T-helper 9 cell (primary cell): ENCODE measurements at places on chromosomes 2 and 18.

DNA sequence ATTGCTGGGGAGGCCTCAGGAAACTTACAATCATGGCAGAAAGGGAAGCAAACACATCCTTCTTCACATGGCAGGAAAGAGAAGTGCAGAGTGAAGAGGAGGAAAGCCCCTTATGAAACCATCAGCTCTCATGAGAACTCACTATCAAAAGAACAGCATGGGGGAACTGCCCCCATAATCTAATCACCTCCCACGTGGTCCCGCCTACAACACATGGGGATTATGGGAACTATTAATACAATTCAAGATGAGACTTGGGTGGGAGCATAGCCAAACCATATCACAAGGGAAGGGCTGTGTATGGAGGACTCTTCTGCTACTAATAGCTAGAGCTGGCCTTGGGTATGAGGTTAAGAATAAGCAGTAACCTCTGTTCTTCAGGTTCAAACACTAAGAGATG is 8.8 kb upstream of the SETBP1 start:
- no peak for DNase-seq

DNA sequence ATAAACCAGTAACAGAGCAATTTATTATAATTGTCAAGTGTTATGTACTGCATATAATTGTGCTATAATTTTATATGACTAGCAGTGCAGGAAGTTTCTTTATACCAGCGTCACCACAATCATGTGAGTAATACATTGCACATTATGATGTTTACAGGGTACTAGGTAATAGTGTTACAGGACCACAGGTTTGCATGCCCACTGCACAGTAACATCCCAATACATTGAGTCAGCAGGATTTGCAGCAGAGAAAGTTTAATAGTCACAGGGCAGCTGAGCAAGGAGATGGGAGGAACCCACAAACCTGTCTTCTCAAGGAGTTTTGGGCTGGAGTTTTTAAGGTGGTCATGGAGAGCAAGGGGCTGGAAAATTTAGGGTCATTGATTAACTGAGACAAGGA is 1042.9 kb upstream of the ACVR2A start:
- no peak for DNase-seq

DNA sequence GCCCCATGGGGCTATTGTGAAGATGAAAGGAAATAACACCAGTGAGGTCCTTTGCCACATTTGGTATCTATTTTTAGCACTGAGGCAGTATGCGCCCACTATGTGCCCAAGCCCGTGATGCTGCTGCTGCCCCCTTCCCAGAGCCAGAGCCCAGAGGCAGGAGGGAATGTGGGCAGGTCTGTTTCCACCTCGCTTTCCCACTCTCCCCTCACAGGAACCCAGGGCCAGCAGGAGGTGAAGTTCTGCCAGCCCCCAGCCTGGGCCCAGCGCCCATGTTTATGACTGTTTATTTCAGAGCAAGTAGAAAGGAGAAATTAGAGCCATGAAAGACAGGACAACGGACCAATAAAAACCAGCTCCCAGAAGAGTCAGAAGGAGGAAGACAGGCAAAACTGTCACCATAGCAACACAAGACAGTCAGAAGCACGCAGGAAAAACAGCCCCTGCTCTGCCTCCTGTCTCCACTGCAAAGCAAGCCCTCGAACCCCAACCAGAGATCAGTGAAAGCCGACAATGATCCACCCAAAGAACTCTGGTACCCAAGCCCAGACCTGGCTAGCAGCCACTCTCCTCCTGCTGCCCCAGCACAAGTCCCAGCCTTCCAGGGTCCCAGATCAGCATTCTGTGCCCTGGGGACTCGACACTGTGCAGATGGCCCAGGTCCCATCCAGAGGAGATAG is 1.4 kb downstream of the CYRIA start:
- DNase-seq: no peak

DNA sequence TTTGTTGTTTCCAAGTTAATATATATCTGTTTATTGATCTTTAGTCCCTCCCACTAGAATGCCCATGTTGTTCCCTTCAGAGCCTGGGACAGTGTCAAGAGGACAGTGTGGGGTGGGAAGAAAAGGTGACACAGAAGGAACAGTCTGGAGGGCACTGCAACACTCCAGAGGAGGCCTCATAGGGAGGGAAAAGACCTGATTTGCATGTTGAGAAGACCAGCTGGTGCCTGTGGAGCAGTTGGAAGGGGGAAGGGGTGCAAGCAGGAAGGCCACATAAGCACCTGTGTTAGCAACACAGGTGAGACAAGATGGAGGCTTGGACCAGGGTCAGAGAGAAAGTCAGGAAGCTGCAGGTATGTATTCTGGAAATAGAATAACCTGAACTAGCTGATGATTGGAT is 48.1 kb upstream of the FHOD3 start:
- DNase-seq: no peak

DNA sequence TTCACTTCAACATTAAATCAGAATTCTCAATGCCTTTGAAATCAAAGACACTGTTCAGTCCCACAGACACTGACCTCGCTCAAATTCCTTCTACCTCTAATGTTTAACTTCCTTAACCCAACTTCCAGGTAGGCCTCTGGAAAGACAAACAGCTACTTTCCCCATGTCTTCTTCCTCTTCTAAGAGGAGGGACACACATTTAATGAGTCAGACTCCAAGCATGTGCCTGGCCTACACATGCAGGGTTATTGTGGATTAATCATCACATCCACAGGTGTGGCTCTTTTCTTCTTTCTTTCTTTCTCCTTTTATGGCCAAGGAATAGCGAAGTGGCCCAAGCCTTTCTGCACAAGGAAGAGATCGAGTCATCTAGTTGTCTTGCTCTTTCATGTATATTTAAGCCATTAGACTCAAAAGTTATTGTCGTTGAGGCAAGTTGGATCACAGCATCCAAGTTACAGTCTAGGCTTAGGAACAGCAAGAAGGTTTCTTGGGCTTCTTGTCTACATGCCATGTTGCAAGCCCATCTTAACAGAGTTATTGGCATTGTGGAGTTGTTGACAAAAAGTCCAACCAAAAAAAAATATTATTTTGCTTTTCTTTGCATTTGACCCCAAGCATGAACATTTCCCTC is 387.8 kb downstream of the IRS1 start:
- no peak for DNase-seq

- DNase-seq: no peak
Measured at GRCh38 chr2:37748541-37748940, 77.1 kb upstream of the CDC42EP3 start.

GRCh38 chr2:73253400-73253799 is 19.3 kb downstream of the CCT7 start:
- no peak for DNase-seq

DNA sequence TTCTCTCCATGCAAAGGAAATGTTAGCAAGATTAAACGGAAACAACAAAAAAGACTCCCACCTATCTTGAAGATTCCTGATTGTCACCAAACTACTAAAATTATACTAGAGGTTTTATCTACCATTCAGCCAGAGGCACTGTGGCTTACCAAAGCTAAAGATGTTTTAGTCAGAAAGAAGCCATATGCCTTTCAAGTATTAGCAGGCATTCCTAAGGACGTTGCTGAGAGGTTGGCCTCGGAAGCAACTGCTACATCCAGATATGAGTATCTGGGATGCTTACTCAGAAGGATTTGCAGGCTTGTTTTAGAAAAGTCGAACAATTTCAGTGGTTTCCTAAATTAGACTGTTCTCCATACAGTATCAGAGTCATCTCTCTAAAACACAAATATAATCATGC is 88.3 kb upstream of the UBE2E3 start:
- DNase-seq: no peak

- DNase-seq: no peak
Measured at GRCh38 chr2:229530434-229530833, 183.9 kb downstream of the DNER start.

DNA sequence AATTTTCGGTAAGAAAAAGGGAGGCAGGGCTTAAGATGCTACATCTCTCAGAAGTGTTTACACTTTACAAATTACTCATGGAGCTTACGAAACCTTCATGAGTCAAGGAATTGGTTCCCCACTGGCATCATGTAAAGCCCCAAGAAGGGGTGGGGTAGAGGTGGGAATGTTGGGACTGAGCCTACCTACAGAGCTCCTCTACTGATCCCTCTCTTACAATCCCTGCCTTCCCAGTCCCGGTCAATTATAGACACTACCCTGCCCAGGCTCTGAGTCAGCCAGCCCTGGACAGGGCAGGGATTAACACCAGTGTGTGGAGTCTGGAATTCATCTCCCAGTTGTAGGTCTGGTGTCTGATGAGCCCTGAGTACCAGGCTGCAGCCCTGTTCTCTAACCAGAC is 248.9 kb downstream of the PAX3 start:
- no peak for DNase-seq

- no peak for DNase-seq
Measured at GRCh38 chr2:215401896-215402379, 33.9 kb downstream of the FN1 start.

DNA sequence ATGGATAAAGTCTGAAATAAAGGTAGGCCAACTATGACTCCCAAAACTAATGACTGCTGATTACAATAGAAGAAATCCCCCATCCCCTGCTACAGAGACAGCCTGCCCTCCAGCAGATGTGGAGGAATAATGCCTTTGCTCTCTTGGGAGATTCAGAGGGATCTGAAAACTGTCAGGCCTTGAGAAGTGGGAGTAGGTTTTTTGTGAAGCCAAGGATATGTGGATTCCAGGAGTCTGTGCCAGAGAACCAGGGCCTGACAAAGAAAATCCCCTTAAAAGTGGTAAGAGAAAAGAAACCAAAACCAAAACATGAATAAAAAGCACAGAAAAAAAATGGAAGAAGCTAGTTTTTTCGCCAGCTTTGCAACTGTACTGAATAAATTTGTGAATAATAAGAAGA is 397.6 kb downstream of the ZNF521 start:
- DNase-seq: no peak

GRCh38 chr18:48161191-48161910 is 230.9 kb upstream of the SMAD2 start:
- DNase-seq: peak; percentile 63

DNA sequence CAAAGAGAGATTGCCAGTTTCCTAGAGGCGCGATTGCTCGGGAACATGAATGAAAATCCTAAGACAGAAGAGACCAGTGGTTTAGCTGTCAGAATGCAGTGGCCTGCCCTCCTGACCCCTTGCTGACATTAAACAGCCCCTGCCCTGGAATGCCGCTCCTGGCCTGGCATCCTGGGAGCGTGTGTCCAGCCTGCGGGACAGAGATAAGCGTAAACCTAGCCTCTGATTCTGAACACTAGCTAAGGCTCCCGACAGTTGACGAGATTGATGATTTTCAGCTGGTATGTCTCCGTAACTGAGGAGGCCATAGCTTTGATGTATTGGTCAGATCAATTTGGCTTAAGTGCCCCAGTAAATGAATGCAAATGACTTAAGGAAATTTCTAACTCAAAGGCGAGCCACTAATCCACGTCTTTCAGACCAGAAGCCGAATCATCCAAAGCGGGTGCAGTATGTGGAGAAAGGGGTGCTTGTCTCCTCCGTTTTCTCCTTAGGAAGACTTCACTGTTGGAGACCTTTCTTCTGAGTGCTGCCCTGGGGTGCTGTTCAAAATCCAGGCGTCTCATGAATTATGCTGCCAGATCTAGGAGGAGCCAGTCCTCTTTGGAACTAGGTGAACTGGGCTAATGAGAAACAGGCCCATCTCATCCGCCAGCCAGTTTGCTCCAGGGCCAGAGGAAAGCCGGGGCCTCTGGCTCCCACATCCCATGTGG is 142.5 kb upstream of the L3MBTL4 start:
- no peak for DNase-seq

DNA sequence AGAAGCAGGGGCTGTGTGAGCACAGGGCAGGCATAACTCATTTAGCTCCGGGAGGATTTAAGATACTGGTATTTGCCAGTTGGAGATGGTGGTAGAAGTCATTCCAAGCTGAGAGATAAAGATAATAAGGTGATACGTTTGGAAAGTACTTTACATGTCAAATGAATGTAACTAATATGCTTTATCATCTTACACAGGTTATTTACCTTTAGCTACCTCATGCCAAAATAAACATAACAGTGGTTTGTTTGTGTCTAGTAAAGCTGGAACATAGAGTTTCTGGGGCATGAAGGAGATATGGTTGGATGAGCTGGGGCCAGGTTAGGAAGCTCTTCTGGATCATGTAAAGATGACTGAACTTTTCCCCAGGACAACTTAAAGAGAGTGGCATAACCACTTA is 126.9 kb upstream of the PIK3C3 start:
- DNase-seq: no peak

- DNase-seq: no peak
Measured at GRCh38 chr2:5689750-5690149, 2.4 kb upstream of the SOX11 start.

DNA sequence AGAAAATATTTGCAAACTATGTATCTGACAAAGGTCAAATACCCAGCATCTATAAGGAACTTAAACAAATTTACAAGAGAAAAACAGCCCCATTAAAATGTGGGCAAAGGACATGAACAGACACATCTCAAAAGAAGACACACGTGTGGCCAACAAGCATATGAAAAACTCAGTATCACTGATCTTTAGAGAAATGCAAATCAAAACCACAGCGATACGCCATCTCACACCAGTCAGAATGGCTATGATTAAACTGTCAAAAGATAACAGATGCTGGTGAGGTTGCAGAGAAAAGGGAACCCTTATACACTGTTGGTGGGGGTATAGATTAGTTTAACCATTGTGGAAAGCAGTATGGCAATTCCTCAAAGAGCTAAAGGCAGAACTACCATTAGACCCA is 64.3 kb upstream of the RBMS1 start:
- no peak for DNase-seq

GRCh38 chr2:175837046-175837445 is 165.0 kb downstream of the LNPK start:
- DNase-seq: no peak

- DNase-seq: no peak
Measured at GRCh38 chr2:171346723-171347557, 86.8 kb downstream of the METTL8 start.

DNA sequence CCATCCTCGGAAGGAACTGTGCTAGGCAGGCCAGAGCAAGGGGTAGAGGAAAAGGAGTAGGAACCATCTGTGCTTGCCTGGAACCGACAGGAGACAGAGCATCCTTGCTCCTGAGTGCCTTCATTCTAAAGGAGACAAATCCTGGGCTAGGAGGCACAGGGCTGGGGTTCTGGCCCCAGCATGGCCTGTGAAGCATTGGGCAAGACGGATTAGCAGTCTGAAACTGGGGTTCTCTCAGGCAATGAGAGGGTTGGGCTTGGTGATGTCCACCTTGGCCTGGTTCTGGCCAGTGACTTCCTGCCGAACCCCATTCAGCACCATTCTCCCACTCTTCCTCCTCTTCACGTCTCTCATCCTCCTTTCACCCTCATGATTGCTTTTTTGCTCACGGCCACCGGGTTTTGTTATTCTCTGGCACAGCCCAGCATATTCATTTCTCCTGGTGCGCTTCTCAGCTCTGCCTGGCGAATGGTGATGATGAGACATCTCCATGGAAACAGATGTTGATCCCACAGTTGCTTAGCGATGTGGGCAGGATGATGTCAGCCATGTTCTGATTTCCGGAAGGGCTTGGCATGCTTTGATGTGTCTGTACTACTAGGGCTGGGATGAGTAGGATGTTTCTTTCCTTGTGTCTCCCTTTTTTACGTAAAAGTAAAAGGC is 127.7 kb downstream of the CAPN13 start:
- no peak for DNase-seq

DNA sequence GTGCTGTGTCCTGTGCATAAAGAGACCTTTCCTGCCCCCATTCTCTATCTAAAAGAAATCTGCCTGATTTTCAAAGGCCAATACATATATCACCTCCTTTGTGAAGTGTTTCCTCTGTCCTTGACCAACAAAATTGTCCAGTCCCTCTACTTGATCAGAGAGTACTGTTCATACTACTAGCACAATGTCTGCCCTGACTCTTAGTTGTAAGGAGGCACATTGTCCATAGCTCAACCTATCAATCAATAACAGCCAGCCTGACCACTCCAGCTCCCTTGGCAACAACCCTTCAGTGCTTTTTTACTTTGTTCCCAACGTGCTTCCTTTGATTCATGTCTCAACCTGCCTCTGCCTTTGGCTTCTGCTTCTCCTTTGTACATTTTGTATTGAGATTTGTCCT is 398.9 kb downstream of the TRIB2 start:
- DNase-seq: no peak
